Fibroblast of mammary gland (primary cell): ENCODE measurements at places on chromosomes 1 and 21.

- no peak for DNase-seq
Measured at GRCh38 chr1:17949511-17949910, 158.1 kb upstream of the IGSF21 start.

- DNase-seq = peak; percentile 66
Measured at GRCh38 chr1:218409946-218410510, 64.9 kb downstream of the TGFB2 start.

- no peak for DNase-seq
Measured at GRCh38 chr1:63887809-63888208, 114.0 kb downstream of the ROR1 start.

- DNase-seq = no peak
Measured at GRCh38 chr1:53601031-53601745, 137.8 kb downstream of the GLIS1 start.

DNA sequence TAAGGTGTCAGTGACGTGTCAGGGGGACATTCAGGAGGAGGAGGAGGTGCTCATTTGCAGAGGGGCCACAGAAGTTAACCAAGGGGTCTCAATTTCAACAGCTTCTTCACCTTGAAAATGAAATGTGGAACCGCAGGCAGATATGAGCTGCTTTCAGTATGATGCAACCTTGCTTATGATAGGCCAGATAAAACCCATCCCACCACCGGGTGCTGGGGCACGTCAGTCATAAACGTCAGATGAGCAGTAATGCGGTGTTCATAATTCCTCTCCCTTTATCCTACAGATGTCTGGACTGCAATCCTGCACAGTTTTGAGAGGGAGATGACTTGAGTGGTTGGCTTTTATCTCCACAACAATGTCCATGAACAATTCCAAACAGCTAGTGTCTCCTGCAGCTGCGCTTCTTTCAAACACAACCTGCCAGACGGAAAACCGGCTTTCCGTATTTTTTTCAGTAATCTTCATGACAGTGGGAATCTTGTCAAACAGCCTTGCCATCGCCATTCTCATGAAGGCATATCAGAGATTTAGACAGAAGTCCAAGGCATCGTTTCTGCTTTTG is 1.7 kb downstream of the PTGFR start:
- peak; percentile 88 for DNase-seq

DNA sequence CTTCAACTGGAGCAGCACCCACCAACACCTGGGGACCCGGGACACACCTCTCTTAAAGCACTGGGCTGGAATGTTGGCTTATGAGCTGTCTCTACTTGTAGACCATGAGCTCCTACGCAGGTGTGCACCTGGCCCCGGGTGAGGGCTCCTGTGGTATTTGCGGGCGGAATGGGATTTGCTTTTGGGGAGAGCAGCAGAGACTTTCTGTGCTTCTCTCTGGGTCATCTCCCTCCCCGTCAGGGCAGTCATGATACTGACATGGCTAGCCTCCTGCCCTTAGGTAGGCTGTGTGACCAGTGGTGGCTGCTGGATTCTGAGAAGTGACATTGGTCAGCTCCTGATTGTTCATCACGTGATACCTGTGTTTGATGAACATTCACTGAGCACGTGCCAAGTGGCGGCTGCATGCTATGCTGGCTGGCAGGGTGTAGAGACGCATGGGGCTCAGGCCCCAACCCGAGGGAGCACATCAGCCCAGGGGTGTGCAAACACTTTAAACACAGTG is 9.0 kb upstream of the ZBTB21 start:
- DNase-seq = no peak

DNA sequence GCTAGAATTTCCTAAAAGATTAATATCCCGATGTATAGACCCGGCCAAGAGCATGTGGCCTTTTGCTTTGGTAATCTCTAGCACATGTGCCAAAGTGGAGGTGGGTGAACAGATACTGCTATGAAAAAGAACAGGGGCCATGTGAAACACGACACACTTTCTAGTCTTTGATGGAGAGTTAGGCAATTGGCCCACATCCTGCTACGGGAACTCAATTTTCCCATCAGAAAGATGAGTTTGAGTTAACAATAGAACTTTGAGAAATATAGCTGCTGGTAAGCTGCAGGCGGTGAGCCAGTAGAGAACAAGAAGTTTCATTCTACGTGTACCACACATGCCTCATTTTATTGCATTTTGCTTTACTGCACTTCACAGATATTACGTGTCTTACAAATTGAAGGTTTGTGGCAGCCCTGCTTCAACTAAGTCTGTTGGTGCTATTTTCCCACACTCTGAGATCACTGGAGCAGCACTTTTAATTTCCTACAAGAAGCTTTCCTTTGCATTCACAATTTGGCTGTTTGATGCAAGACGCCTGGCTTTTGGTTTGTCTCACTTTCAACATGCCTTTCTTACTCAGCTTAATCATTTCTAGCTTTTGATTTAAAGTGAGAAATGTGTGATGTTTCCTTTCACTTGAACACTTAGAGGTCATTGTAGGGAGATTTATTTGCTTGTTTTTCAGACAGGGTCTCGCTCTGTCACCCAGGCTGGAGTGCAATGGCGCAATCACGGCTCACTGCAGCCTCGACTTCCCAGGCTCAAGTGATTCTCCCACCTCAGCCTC is 46.3 kb downstream of the HTR6 start:
- DNase-seq = no peak

GRCh38 chr1:172143384-172144055 is 277.0 kb upstream of the C1orf105 start:
- peak; percentile 75 for DNase-seq

GRCh38 chr1:5645929-5646328 is 346.3 kb downstream of the NPHP4 start:
- no peak for DNase-seq

GRCh38 chr1:16998589-16998988 is 13.1 kb downstream of the ATP13A2 start:
- DNase-seq = no peak

- DNase-seq = no peak
Measured at GRCh38 chr21:39313042-39313570, 326 bp downstream of the BRWD1 start.

DNA sequence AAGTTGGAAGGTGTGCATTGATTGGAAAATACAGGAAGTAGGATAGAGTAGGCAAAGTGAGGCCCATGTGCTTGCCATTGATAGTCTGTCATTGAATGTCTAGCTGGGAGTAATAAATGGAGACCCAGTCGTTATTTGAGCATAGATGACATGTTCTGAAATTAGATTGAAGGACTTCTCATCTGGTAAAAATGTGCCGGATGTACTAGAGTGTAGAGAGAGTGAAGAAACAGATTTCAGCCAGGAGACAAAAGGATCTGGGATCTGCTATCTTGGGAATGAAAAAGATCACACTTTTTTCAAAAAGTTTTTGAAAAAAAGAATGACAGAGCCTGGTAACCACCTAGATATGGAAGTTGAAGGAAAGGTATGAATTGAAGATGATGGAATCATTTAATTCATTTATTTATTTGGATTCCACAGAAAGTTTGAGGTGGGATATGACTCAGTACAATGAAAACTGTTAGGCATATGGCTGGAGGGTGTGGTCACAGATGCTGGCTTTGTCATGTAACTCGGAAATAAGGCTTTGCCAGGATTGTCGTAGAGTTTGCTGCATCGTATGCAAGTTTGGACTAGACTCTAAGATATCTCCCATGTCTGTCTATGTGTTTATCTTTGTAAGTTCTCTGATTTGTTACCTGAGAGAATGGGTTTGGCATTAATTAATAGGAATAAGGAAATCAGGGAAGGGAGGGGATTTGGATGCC is 137.1 kb downstream of the PBX1 start:
- peak; percentile 85 for DNase-seq

DNA sequence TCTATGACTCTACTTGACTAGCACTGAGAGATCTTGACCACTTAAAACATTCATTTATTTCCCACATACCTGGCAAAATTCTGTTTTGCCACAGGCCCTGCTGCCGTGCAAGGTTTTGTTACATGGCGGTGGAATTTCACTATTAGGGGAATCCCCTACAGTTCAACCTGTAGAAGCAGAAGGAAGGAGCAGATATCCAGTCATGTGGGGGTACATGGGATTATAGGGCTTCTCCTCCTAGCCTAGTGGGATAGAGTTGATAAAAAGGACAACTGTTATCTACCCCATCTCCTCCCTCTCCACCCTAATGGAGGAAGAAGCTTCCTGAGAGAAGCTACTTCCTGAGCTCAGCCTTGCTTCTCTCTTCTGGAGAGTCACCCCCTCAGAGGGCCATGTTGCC is 17.7 kb upstream of the PROK1 start:
- no peak for DNase-seq

GRCh38 chr21:44684077-44684476 is 2.1 kb upstream of the KRTAP12-1 start:
- no peak for DNase-seq

- no peak for DNase-seq
Measured at GRCh38 chr1:203219171-203219570, 10.3 kb downstream of the CHIT1 start.

GRCh38 chr1:56291374-56291919 is 287.9 kb downstream of the PLPP3 start:
- DNase-seq = no peak

GRCh38 chr1:1841575-1841995 is 49.3 kb downstream of the GNB1 start:
- DNase-seq = peak; percentile 56

- no peak for DNase-seq
Measured at GRCh38 chr1:232306269-232306961, 323.5 kb downstream of the SIPA1L2 start.

DNA sequence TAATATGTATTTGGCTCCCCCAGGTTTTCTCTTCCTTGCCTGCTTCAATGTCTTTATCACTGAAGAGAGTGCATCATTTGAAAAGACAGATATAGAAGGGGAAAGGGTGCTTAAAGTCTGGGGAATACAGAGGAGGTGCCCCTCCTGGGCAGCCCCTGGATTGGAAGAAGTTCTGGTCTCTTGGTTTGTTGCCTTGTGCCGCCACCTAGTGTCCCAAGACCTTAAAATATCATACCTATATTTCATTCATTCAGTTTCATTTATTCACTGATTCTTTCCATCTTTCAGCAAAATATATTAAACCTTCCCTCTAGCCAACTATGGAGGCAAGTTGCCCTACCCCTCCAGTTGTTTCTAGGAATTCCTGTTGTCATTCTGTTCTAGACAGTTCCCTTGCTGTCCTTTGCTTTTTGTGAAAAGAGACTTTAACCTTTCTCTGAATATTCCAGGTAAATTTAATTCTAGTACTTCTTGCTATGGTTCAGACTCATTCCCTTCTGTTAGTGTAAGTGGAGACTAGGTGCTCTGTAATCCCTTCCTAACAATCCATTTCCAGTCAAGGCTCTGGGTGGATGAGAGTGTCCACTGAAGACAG is 56.1 kb downstream of the MEF2D start:
- DNase-seq = peak; percentile 31

GRCh38 chr1:177897998-177898654 is 71.7 kb downstream of the SEC16B start:
- DNase-seq = no peak

- DNase-seq = peak; percentile 97
Measured at GRCh38 chr1:178060789-178061556, 32.9 kb upstream of the RASAL2 start.

DNA sequence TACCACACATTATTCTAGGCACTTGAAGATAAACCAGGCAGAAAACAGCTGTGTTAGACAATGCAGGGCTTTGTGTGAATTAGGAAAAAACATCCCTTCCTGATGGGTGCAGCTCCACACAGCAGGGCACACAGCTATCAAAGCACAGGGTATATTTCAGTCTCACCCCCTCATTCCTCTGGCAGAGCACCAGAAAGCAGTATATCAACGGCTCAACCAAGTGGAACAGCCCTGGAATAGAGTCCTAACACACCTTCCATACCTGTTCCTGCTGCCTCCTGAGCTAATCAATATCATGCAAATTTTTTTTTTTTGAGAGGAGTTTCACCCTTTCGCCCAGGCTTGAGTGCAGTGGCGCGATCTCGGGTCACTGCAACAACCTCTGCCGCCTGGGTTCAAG is 32.1 kb downstream of the LYST start:
- DNase-seq = no peak

DNA sequence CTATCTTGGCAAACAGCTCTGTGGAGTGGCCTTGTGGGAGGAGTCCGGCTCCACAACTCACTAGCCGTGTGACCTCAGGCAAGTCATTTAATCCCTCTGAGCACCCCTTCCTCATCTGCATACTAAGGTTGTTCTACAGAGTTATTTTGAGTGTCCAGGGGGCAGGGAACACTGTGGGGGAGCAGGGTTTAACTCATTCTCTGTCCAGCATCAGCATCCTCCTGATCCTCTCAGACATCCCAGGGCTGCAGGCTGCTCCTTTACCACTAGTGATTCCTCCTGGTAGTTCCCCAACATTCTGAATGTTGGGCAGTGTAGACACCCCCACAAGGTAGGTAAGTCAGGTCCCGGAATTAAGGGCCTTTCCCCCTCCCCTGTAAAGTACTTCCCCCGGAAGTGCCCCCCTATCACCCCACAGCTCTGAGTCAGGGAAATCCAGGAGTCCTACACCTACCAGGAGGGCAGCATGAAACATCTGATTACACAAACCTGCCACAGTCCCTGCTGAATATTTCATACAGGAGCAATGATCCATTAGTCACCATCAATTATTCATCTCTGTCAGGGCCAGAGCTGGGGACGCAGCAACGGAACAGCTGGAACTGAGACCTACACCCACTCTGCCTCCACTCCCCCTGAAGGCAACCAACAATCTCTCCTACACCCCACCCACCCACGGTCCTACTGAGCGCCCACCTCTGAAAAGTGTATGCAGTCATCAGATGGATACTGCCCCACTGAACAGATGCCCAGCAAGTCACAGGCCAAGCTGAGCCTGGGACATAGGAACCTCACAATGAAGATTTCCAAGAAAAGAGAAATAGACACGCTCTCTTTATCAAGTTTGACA is 20.5 kb downstream of the SYT2 start:
- DNase-seq = no peak

- peak; percentile 47 for DNase-seq
Measured at GRCh38 chr1:97989094-97989680, 68.4 kb upstream of the DPYD start.

- DNase-seq = no peak
Measured at GRCh38 chr1:22917989-22918388, 54.7 kb downstream of the LACTBL1 start.

DNA sequence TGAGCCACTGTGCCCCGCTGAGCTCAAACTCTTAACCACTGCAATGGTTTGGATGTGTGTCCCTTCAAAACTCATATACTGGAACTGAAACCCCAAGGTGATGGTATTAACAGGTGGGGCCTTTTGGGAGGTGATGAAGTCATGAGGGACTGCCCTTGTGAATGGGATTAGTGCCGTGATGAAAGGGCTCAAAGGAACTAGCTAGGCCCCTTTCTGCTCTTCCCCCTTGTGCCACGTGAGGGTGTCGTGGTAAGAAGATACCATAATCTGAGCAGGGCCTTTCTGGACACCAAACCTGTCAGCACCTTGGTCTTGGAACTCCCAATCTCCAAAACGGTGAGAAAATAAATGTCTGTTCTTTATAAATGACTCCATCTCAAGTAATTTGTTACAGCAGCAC is 45.5 kb upstream of the SPOCD1 start:
- DNase-seq = no peak

- no peak for DNase-seq
Measured at GRCh38 chr1:24102961-24103360, 9.0 kb downstream of the MYOM3 start.
